ENCODE measurements at places on chromosomes 11 and 22. TPM values are rescaled to one million over a fixed set of nuclear protein-coding genes. Genes with fewer than 3 reads are reported as not detected.

GRCh38 chr22:40747361-40747760 is 68.1 kb downstream of the MCHR1 start:
- DNase-seq = no peak

DNA sequence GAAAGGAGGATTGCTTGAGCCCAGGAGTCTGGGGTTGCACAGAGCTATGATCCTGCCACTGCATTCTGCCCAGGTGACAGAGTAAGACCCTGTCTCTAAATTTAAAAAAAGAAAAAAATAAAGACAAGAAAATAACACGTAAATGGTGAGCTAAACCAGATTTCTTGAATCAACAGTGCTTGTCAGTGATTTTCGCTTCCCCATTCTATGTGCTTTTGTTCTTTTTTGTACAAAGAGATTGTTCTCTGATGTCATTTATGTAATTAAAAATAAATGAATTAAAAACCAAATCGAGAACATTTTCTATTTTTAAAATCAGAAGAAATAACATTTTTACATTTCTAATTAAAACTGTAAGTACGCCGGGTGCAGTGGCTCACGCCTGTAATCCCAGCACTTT is 19.8 kb upstream of the SLC29A2 start:
- no peak for DNase-seq

GRCh38 chr11:2168286-2169004 is 3.2 kb downstream of the TH start:
- DNase-seq = peak; percentile 22

DNA sequence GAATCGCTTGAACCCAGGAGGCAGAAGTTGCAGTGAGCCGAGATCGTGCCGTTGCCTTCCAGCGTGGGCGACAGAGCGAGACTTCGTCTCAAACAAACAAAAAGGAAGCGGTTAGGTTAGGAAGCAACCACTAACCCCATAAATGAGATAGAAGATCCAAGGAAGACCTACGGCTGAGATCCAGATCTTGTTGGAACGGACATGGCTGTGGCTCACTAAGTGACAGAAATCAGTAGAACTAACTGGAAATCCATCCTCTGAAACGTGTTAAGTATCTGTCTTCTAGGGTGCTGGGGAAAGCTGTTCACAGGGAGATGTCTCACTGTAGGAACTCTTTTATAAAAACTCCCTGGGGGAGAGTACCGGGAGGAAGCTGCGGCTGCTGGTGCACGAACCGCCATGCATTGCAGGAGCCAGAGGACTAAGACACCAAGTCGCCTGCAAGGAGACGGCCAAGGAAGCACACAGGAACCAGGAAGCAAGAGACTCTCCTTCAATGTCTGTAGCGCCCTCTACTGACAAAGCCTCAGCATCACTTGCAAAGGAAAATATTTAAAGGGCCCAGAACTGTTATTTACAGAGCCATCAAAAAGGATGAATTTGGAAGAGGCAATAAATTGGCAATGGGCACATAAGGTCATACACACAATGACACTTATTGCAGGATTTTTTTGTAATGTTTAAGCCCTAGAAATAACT is 16.9 kb upstream of the SPTY2D1 start:
- DNase-seq = peak; percentile 74

PLAAT5 gene
- total RNA-seq = 0.21 TPM

DNA sequence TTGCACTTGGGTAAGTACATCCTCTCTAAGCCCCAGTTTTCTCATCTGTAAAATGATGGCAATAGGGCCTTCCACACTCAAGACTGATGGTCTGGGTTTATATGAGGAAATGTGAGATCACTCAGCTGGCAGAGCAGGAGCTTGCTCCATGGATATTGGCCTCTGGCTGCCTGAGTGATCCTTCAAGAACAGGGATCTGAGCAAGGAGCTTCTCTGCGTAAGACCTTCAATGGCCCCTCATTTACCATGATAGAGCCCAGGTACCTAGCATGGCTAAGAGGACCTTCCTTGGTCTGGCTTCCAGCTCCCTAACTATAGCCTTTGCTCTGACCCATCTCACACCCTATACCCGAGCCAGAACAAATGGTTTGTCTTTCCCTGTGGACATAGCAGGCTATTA is 5.5 kb downstream of the ROBO4 start:
- DNase-seq = no peak

C11orf65 gene
- not detected for total RNA-seq

GRCh38 chr22:33741025-33741424 is 179.3 kb downstream of the LARGE1 start:
- no peak for DNase-seq

SLC22A6 gene
- not detected for total RNA-seq

DNA sequence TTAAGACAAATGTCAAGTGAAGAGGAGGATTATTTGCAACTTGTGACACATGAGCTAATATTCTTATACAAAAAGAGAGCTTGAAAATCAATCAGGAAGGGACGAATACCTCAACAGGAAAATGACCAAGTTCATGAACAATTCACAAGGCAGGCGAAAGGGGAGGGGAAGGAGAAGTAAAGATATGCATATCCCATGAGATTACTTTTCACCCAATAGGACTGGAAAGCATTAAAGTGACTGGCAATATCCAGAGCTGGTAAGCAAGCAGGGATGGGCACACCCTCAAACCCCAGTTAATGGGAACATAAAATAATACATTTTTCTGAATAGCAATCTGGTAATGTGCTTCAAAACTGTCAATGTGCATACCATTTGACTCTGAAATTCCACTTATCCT is 129.5 kb downstream of the SLC1A2 start:
- no peak for DNase-seq

DNA sequence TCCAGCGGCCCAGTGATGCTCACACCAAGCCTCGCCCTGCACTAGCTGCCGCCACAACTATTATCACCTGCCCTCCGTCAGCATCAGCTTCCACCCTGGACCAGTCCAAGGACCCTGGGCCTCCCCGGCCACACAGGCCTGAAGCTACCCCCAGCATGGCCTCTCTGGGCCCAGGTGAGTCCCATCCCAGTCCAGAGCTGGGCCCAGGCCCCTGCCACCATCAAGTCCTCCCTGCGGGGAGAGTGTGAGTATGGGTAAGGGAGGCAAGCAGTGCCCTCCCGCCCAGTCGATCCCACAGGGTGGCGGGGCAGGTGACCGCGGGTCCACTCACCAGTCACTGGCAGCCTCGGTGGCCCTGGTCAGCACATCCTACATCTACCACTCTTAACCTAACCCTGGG is 9.5 kb upstream of the SUSD2 start:
- DNase-seq = no peak

GRCh38 chr11:6995703-6996102 is 24.4 kb downstream of the ZNF214 start:
- DNase-seq = no peak

DNA sequence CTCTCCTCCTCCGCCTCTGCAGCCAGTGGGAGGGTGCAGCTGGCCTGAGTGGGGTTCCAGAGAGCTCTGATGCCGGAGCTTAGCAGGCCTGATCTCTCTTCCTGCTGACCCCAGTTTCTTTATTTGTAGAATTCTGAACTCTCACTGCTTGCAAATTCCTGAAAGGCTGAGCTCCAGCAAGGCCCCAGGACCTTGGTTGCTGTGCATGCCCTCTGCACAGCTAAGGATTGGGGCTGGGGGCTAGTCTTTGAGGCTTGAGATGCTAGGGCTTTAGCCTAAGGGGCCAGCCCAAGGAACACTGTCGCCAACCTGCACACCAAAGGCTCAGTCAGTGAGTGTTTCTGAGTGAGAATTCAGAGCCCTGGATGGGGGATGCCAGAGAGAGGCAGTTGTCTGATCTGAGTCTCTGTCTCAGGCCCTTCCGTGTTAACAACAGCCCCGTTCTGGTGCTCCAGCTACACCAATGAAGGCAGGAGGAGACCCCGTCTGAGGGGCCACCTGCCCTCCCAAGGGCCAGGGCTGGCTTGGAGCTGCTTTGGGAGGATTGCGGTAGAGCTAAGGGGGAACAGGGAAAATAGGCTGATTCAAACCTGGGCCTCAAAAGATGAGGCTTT is 106.0 kb upstream of the LMO1 start:
- DNase-seq = no peak

DNA sequence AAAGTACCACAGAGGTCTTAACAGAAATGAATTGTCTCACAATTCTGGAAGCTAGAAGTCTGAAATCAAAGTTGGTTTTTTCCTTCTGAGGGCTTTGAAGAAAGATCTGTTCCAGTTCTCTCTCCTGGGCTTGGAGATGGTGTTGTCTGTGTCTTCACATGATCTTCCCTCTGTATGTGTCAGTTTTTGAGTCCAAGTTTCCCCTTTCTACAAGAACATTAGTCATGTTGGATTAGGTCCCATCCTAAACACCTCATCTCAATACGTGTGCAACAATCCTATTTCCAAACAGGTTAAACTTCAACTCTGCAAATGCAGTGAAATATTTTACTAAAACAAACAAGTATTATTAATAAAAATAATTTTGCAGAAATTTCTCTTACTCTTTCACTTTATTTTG is 3.1 kb upstream of the PTS start:
- DNase-seq = no peak

CARD10 gene
- total RNA-seq = 50.4 TPM

LRP4 gene
- total RNA-seq = 0.15 TPM

- DNase-seq = no peak
These were observed 372.8 kb upstream of the CCDC179 start for GRCh38 chr11:23233075-23233474.

DNA sequence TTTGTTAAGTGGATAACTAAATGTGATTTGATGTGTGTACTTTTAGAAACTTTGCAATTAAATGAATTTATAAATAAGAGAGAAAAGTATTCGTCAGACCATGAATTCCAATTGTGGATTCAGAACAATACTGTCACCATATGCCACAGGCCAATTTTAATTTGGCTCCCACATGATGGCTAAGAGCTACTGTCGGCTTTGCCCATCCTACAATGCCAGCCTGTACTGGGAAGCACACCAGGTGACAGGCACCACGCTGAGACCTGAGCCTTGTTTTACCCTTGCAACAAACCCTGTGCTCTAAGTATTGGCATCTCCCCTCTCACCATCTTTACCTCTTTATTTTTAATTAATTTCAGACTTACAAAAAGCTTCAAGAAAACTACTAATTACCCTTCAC is 14.0 kb downstream of the RAB30 start:
- no peak for DNase-seq

DNA sequence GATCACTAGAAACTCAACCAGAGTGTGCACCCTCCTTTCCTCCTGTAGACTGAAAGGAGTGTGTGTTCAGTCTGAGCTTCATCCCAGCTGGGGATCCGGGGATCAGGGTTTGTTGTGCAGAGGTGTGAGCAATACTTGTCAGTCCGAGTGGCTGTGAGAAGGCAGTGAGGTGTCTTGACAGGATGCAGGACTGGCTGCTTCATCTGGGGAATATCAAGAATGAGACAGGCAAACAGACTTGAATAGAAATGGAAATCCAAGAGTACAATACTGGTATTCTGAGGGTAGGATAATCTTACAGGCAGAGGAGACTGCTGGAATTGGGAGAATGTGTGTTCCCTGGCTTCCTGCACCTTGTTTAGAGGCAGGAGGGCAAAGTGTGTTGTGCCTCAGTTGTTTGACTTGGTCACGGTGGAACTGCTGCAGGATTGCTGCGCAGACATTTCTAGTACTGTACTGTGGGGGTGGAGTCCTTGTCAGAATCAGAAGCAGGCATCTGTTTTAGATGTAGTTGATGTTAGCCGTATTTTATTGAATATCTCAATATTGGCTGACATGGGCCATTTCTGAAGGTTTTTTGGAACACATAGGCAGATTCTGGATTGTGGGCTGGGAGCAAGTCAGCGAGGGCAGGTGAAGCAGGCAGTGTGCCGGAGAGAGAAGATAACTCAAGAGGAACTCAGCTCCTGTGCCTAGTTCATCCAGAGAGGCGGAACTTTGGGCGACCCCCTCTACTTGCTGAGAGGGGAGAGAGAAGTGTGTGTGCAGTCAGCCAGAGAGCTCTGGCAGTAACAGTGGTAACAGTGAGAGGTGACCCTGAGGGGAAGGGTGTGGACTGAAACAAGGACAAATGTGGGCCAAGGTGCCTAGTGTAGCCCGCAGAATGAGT is 27.1 kb upstream of the GRK2 start:
- DNase-seq = peak; percentile 31

DNA sequence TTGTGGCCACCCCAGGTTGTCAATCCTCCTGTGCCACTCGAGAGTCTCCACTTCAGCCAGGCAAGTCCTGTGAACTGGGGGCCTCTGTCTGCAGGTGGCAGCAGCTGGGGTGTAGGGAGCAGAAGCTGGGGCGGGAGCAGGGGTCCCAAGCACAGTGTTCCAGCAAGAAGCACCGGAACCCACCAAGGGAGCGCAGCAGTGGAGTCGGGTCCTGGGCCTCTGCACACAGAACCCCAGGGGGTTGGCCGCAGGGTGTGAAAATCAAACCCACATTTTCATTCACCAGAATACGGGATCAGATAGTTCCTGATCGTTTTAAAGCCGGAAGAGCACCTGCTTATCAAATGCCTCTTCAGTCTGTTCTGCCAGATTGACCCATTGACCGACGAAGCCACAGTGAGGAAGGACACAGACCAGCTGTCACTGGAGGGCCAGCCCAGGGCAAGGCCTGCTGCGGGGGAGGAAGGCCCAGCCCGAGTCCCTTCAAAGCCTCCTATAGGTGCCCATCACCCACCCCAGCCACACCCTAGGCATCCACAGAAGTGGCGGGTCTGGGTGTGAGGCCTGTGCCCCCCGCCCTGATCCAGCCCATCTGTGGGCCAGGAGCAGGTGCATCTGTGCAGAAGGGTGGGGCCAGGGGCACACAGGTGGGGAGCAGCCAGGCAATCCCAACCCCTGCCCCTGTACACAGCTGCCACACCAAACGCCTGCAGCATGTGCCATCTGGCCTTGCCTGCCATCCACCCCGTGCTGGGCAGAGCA is 34.1 kb downstream of the RSPH14 start:
- DNase-seq = no peak

DNA sequence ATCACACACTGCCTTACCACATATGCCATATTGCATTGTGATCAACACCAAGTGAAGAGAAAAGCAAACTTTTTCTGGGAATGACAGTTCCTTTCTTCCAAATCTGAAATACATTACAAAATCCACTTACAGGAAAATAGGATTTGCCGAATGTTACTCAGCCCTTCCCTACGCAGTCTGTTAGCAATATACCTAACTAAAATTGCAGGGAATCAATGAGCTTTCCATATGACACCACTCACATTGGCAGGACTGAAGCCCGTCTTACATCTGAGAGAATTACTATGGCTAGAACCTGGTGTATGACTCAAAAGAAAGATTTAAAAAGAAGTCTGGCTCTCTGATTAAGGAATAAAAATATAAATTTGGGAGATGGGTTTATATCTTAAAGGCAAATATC is 136.0 kb downstream of the LRRC4C start:
- DNase-seq = no peak

NLRP6 gene
- total RNA-seq = not detected

GRCh38 chr22:40040927-40041326 is 46.2 kb downstream of the FAM83F start:
- DNase-seq = no peak

- DNase-seq = no peak
These were observed 60.6 kb upstream of the RASD2 start for GRCh38 chr22:35479985-35480550.

- no peak for DNase-seq
These were observed 64.7 kb upstream of the RRAS2 start for GRCh38 chr11:14423633-14424032.

GRCh38 chr11:114078423-114078822 is 18.9 kb downstream of the ZBTB16 start:
- no peak for DNase-seq

- DNase-seq = no peak
These were observed 71.0 kb downstream of the TMPRSS5 start for GRCh38 chr11:113634940-113635575.

GRCh38 chr11:79236541-79236971 is 204.3 kb downstream of the TENM4 start:
- DNase-seq = no peak

ARHGEF17 gene
- total RNA-seq = 31.9 TPM

TLCD5 gene
- 0.44 TPM for total RNA-seq
